ENCODE measurements at places on chromosomes 5 and 9.

- H3K36me3 ChIP-seq, result no peaks in the 10 kb centered on the region
- H3K4me3 ChIP-seq, result no peak overlapping the region
- H3K27me3 ChIP-seq, result no peaks in the 10 kb centered on the region
- H3K4me1 ChIP-seq, result no peaks in the 10 kb centered on the region
These were observed 58.3 kb upstream of the KLF4 start for GRCh38 chr9:107547772-107548297.

DNA sequence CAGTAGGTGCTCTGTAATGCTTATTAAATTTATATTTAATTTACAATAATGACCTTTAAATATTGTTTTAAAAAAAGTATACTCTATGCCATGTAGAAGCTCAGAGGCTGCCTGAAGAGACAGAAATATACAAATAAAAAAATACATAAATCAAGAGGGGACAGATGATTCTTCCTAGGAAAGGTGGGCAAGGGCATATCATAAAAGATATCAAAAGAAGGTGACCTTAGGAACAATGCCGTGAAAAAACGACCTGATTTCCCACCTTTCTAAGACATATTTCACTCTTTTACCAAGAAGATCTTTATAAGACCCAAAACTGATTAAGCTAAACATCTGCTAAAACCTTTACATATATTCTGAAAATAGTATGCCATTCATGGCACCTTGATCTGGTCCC is 128.9 kb downstream of the NFIB start:
- no peaks in the 10 kb centered on the region for H3K4me1 ChIP-seq
- H3K4me3 ChIP-seq, result no peak overlapping the region
- DNase-seq, result no peak
- no peaks in the 10 kb centered on the region for H3K36me3 ChIP-seq
- H3K27me3 ChIP-seq, result no peaks in the 10 kb centered on the region
- H3K27ac ChIP-seq, result no peak overlapping the region

DNA sequence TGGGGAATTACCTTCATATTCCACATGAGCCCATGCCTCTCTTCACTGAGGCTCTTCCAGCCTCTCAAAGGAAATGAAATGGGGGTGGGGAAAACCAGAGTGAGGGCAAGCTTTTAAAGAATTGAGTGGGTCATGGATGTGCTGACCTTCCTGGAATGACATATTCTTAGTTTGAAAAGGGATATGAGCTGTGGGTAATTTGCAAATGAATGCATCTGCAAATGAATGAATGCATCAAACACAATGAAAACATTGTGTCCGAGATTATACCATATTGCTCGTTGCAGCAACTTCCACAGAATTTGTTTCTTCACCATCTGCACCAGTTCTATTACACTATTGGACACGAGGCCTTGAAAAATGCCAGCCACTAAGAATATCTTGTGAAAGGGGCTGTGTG is 198.6 kb upstream of the CDH6 start:
- no peaks in the 10 kb centered on the region for H3K36me3 ChIP-seq
- H3K4me3 ChIP-seq, result no peak overlapping the region
- no peak for DNase-seq
- no peaks in the 10 kb centered on the region for H3K27me3 ChIP-seq
- H3K4me1 ChIP-seq, result no peaks in the 10 kb centered on the region

DNA sequence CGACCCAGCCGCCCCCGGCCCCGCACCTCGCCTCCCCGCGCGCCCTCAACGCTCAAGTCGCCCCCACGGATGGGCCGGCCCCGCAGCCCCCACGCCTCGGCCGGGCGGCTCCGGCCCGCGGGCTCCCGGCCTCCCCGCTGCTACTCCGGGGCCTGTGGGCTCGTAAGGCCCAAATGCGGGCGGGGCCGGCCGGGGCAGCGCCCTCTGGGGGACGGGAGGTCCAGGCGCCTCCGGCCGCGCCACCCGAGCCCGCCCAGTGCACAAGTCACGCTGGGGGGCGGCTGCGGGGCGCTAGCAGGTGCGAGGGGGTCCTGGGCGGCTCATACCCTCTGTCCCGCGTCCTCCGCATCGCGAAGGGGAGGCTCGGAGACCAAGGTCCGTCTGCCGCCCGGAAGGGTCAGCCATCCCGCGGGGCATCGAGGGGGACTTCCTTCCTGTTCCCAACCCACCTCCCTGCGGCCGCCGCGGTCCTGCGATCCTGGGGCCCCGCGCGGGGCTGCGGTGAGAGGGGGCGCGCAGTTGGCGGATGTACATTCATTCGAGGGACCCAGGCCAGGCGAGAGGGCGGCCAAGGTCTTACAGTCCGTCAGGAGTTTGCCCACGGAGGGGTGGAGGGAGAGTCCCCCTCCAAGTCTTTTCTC is at the start of gene CIZ1:
Gene CIZ1, minus strand, starts transcription at position 167 of the 641 bp plus-strand sequence. CDS start 715 bp downstream, outside the sequence.
- peak within 1 kb of the TSS; percentile 83 for H3K27ac ChIP-seq
- peaks cover 20% of the 10 kb centered on the region for H3K36me3 ChIP-seq
- peaks cover 41% of the 10 kb centered on the region for H3K4me1 ChIP-seq
- DNase-seq, result peak; percentile 78

DNA sequence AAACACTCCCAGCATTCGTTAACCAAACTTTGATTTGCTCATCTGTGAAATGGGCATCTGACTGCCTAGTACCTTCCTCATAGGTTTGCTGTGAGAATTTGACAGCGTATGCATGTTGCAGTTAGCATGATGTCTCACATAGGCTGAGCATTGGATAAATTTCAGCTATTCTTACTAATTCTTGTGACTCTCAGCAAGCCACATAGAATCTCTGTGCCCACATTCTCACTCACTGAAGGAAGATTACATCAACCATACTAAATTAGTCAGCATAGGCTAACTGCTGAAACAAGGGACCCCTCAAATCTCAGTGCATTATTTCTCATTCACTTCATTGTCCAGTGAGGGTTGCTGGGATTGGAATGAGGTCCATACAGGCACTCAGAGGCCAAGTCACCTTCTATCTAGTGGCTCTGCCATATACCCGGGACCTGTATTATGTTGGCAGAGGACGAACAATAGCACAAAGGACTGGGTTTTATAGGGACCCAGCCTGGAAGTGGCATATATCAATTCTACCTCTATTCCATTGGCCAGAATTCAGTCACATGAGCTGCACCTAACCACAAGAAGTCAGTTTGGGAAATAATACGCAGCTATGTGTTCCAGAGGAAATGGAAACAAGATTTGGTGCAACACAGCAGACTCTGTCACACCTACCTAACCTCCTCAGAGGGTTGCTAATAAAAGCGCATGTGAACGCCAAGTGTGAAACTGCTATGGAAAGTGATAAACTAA is 4.2 kb upstream of the PTGER4 start:
- no peaks in the 10 kb centered on the region for H3K27me3 ChIP-seq
- DNase-seq, result peak; percentile 42
- H3K27ac ChIP-seq, result peak overlapping the region; percentile 40
- H3K4me3 ChIP-seq, result no peak overlapping the region

DNA sequence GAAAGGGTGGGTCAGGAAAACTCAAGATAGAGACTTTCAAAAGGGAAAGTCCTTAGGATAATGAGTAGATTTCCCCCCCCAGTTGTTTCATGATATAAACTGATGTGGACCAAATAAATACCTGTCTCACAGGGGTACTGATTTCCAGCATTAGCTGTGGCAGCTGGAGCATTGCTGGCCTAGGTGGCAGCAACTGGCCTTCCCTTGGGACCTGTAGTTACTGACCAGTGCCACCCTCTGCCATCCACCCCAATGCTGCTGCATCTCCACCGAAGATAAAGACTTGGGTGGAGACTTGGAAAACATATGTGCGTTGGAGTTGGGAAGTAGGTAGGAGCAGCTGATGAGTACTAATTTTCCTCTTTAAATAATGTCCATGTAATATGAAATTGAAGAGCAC is 71.8 kb downstream of the SYK start:
- DNase-seq, result no peak
- no peaks in the 10 kb centered on the region for H3K36me3 ChIP-seq
- H3K27ac ChIP-seq, result no peak overlapping the region
- H3K4me3 ChIP-seq, result no peak overlapping the region
- peaks cover 11% of the 10 kb centered on the region for H3K27me3 ChIP-seq

DNA sequence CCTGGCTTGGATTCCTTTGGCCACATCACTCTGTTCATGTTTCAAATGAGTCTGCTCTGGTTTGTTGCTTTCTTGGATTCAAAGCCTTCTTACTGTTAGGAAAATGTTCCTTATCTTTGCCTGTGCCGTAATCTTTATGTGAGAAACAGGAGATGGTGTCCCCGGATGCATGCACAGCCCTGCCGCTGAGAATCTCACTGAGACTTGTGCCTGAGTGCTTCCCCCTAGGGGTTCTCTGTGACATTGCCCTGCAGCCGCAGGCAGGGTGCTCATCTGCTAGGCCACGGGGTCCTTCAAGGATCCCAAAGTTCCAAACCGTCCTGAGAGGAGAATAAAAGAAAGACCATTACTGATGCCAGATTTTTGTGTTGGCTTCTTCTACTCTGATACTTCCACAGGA is 81.4 kb upstream of the ANKRD55 start:
- DNase-seq, result no peak
- peaks cover 9% of the 10 kb centered on the region for H3K27me3 ChIP-seq
- peaks cover 12% of the 10 kb centered on the region for H3K4me1 ChIP-seq
- no peak overlapping the region for H3K27ac ChIP-seq

GRCh38 chr5:50702615-50703366 is 36.4 kb downstream of the PARP8 start:
- H3K4me3 ChIP-seq, result no peak overlapping the region
- H3K27me3 ChIP-seq, result no peaks in the 10 kb centered on the region
- peaks cover 46% of the 10 kb centered on the region for H3K36me3 ChIP-seq

DNA sequence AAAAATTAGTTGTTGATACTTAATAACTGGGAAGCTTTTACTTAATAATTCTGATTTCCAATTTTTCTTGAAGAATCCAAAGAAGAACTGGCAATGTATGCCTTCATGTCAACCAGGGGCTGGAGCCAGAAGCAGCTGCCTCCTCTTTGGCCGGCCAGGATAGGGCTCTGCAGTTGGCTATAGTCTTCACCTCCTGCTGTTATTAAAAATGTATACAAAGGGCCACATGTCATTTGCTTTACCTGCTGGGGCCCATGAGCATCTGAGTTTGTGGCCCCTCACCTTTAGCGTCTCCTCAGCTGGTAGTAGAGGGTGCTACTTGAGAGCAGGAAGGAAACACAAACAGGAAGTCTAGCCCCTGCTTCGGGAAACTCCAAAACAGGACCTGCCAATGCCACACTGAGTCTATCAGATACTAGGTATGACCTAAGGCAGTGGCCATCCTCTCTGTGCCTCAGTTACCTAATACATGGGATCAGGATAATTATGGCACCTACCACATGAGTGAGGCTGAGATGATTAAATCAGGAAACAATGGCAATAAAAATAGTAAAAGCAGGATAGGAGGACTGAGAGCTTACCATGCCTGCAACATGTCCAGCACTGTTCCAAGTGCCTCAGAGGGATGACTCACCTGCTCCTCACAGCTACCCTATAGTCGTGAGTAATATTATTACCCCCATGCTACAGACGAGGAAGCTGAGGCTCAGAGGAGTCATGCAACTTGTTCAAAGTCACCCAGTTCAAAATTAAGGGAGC is 21.3 kb downstream of the CCDC69 start:
- no peak overlapping the region for H3K4me3 ChIP-seq
- peaks cover 35% of the 10 kb centered on the region for H3K4me1 ChIP-seq
- H3K27me3 ChIP-seq, result no peaks in the 10 kb centered on the region
- peak overlapping the region; percentile 75 for H3K27ac ChIP-seq
